ENCODE measurements at places on chromosomes 1 and 21.

DNA sequence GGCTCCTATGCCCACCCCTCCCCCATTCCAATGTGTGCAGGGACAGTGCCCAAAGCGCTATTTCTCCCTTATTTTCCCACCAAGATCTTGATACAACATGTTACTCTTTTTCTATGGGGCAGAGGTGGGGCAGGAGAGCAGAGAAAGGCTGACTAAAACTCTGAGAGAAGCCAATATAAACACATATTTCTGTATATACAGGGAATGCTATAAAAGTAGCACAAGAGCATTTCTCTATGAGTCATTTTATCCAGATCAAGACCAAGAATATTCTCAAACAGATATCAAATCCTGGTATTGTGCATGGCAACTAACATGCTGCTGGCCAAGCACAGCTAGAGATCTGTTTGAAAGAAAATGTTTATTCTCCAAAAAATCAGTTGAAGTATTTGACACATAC lies 7.3 kb downstream of the WDR26 start:
- DNase-seq, result no peak

DNA sequence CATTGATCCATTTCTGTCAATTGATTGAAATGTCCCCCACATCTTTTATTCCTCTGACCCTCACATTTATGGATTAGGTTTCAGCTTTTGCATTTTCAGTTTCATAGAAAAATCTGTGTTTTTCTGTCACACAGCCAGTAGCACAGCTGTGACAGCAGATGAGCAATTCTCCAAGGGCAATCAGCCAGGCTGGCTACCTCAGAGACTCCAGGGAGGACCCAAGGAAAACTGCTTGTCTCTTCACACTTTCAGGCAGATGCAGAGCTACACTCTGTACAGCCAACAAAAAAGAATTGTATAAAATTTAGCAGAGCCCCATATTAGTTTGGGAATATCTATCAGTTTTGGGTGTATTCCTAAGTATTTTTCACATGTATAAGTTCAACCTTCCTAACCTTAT lies 257.2 kb downstream of the LRRC7 start:
- DNase-seq, result no peak

DNA sequence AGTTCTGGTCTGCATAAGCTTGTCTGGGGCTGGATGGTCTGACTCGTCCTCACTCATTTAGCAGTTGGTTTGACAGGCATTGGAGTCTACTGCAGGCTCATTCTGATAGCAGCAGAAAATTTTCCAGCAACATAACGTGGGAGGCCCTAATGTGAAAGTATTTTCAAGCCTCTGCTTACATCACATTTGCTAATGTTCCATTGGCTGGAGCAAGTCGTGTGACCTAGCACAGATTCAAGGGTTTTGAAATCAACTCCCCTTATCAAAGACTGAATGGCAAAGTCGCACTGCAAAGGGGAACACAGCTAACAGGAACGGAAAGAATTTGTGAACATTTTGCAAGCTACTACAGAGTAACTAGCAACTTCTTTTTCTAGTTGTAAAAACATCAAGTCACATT lies 2.3 kb upstream of the USH2A start:
- no peak for DNase-seq

DNA sequence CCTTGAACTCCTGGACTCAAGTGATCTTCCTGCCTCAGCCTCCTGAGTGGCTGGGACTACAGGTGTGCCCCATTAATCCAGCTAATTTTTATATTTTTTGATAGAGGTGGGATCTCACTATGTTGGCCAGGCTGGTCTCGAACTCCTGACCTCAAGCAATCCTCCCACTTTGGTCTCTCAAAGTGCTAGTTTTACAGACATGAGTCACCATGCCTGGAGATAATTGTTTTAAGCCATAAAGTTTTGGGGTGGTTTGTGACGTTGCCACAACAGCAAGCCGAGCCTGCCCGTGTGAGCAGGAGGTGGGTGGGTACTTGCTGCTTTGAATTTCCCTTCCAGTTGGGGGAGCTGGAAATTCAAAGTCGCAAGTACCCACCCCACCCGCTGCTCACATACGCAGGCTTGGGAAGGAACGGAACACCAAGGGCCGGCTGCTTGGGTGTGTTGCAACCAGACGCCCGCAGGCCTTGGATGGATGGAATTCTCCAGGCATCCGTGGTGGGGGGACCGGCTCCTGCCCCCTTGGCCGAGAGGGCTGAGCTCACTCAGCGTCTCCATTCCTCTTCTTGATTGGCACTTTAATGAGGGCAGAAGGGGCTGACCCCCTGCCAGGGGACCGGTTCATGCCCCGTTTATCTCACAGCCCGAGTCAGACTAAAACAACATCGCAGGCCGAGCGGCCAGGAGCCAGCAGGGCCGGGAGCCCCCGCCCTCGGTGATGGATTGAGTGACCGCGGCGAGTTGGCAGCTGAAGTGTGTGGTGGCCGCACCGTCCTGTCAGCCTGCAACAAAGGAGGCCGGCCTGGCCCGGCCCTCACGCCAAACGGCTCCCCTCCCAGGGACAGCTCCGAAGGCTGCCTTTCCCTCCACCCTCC lies 78.1 kb downstream of the DHRS3 start:
- peak; percentile 90 for DNase-seq

DNA sequence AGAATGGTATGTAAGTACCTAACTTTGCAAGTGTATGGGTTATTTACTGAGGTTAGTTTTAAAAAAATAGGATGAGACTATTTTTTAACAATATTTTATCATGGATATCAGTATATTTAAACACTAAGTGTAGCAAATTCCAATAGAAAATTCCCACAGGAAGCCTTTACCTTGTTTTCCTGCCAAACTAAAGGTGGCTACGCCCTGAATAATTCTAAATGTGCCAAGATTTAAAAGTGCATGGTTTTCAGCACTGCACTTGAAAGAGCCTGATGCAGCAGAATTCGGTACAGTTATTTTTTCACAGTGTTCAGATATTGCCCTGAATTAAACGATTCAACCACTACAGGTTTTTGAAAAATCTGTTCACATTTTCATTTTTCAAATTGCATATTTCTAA lies 1622.8 kb upstream of the B3GALT2 start:
- DNase-seq, result no peak

GRCh38 chr21:42414553-42414927 lies 10.8 kb downstream of the UBASH3A start:
- DNase-seq, result no peak

DNA sequence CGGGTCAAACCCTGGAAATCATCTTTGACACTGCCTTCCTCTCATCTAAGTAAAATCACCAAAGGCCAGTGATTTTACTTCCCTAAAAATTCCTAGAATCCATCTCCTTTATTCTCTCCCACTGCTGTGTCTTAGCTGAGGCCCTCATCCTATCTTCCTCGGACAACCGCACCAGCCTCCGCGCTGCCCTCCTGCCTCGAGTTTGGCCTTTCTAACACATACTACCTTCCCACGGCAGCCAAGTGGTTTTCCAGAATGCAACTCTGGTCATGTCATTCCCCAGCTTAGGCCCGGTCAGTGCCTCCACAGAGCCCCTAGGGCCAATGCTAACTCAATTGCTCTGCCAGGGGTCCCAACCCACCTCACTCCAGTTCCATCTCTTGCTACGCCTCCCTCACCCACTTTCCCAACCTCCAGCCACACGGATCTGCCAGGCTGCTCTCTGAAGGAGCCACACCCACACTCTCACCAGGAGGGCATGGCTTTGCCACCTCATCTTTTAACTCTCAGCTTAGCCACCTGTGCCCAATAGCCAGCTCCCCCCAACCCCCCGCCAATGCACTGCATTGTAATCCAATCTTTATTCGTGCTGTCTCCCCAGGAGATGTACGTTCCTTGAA lies 6.8 kb downstream of the TMEM9 start:
- no peak for DNase-seq

DNA sequence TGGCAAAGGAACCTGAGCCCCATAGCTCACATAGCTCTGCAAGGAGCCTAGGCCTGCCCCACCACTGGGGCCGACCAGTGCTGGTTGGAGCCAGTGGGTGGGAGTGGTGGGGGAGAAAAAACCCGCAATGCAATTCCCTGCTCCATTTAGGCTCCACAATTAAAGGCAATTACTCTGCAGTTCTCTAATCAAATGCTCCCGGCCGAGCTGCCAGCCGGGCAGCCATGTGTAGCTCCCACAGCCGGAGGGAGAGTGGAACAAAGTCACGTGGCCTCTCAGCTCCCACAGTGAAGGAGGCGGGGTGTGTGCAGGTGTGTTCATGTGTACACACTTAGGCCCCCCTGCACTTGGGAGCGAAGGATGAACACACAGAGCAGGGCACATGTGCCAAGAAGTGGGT lies 81.6 kb downstream of the KIRREL1 start:
- no peak for DNase-seq

All from A549 (cell line).